ENCODE measurements at places on chromosomes 11 and 22. TPM values are rescaled to one million over a fixed set of nuclear protein-coding genes. Genes with fewer than 3 reads are reported as not detected.

The TUBA8 gene
- 1.1 TPM for total RNA-seq

GRCh38 chr11:18731441-18731840, 5.5 kb upstream of the IGSF22 start:
- DNase-seq: no peak

- DNase-seq: no peak
Observed at GRCh38 chr22:24976442-24977218, 24.1 kb downstream of the KIAA1671 start.

The DAGLA gene
- 3.9 TPM for total RNA-seq

DNA sequence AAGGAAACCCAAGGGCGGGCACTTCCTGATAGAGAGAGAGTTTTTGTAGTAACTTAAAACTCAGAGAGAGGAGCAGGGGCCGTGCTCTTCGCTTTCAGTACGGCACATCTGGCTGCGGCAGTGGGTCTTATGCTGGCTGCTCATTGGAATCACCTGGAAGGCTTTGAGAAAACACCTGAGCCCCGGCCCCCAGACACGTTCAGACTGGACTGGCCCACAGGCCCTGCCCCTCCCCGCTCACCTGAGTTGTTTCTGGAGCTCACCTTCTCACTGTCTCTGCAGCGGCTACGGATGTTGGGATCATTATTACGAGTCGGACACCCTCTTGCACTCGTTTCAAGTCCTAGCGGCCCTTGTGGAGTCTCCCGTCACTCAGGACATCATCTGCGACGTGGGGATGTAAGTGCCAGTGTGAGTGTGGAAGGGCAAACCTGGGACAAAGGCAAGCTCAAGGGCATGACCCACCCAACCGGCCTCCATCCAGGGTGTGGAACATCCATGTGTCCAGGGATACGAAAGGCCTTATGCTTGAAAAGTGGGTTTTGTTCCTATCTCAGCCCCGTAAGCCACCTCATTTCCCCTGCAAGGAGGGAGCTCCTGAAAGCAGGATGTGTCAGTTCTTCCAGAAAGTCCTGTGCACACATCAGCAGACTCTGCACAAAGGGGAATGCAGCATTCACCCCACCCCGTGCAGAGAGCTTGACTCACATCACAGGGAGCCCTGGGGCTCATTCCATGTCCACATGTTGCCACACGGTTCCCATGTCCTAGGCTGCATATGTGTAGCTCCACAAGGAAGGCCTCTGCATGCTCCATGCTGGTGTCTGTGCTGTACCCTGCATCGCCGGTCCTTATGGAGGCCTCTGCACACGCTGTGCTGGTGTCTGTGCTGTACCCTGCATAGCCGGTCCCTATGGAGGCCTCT, 5.4 kb downstream of the NADSYN1 start:
- DNase-seq: no peak

The LGR4 gene
- total RNA-seq: 109 TPM

DNA sequence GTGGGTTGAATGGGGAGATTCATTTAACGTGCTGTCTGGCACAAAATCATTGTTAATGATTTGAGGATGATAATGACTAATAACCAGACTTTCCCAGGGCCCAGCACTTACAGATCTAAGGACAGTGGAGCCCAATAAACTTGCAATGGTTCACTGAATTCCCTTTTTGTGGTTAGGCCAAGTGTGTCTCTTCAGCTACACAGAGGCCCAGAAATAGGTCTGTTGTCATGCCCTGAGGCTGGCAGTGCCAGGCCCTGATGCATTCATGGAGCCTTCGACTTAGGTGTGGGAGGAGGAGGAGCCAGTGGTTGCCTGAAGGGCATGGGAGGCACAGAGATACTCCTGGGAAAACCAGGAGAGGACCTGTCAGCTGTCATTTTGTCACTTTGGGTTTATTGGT, 56.1 kb downstream of the KIAA1671 start:
- DNase-seq: no peak

DNA sequence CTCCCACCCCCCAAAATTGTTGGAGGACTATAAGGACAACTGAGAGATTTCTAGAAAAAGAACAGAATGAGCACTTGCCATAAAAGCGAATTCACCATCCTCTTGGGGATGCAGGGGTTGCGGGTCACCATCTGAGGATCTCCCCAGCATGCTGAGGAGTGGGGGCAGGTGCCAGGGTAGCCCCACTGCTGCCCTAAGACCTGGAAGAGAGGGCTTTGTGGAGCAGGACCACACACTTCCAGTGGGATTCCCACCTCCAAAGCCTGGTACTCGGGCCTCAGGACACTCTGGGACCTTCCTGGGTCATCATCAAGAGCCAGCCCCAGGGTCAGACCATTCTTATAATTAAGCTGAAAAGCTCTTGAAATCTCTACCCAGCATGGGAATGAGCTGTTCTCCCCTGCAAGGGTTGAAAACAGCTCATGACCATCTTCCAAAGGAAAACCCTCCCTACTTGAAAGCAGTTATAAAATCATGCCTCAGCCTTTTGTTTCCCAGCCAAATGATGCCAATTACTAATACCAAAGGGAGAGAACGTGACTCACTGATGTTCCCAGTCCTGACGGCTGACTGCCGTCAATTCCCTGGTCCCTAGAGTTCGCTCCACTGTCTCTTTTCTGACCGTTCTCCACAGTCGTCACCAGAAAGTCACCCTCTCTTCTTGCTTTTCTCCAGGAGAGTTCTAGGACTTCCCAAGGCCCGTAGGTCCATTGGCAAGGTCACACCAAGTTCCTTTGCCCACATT, 76.8 kb upstream of the CREB3L1 start:
- no peak for DNase-seq

- DNase-seq: peak; percentile 29
Observed at GRCh38 chr11:35419184-35419829, at the start of gene SLC1A2. SLC1A2 (minus strand) TSS chr11:35419558; CDS start chr11:35418966, 592 bp downstream.

- no peak for DNase-seq
Observed at GRCh38 chr11:14345668-14346067, 13.3 kb downstream of the RRAS2 start.
